Thyroid gland (tissue), 4 donors: ENCODE measurements at places on chromosomes 5 and 9. TPM values are rescaled to one million over a fixed set of nuclear protein-coding genes. Genes with fewer than 3 reads are reported as not detected.

Gene TNIP1
- 99.0 TPM for total RNA-seq

Gene ANXA2R
- 4.8 TPM for total RNA-seq

Gene PLAC8L1
- not detected for total RNA-seq

Gene ZNF483
- 82.4 TPM for total RNA-seq

DNA sequence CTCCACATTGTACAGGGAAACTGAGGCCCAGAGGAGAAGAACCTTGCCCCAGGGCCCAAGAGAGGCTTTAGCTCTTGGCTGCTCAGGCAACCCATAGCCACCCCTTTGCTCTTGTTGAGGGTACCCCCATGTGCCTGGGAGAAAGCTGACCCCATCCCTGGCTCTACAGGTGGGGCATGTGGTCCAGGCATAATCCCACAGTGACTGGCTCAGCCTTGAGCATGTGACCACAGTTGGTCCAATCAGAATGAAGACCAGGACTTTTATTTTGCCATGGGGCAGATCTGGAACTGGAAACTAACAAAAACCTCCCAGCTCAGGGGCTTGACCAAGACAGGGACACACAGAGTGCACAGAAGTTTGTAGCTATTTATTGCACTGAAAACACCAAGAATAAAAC is 29.3 kb downstream of the SLC6A7 start:
- no peak overlapping the region for H3K4me3 ChIP-seq
- H3K36me3 ChIP-seq, result no peaks in the 10 kb centered on the region
- H3K27ac ChIP-seq, result no peak overlapping the region
- DNase-seq, result no peak

DNA sequence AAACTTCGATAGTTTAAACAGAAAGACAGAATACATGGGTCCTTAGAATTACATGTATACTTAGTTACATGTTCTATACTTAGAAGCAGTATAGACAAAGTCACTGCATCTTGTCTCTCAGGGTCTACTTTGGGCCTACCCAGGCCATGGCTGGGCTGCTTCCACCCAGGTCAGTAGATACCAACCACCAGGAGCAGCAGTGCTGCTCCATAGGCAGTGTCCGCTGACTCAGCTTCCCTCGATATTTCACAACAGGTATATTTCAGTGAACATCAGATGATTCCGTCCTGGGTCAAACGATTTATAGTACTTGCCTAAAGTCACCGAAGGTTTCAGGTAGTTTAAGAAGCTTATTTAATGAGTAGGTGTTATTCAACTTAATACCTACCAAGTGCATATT is 18.0 kb downstream of the IARS1 start:
- no peak for DNase-seq
- H3K36me3 ChIP-seq, result peaks cover 84% of the 10 kb centered on the region
- no peaks in the 10 kb centered on the region for H3K4me1 ChIP-seq
- H3K27me3 ChIP-seq, result no peaks in the 10 kb centered on the region
- no peak overlapping the region for H3K4me3 ChIP-seq

- H3K27me3 ChIP-seq, result no peaks in the 10 kb centered on the region
- H3K36me3 ChIP-seq, result no peaks in the 10 kb centered on the region
Observed at GRCh38 chr5:98482321-98483300, 290.9 kb upstream of the RGMB start.

DNA sequence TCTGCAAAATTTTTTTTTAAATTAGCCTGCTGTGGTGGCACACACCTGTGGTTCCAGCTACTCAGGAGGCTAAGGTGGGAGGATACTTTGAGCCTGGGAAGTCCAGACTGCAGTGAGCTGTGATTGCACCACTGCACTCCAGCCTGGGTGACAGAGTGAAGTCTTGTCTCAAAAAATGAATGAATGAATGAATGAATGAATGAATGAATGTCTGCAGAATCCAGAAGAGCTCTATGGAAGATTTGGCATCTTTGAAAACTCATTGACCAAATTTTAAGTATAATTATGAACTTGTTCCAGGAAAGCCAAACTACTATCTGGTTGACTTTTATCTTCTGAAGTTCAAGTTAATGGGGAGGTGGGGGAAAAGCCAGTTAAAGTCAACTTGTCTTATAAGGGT is 94.2 kb upstream of the ERBIN start:
- no peak overlapping the region for H3K27ac ChIP-seq
- no peaks in the 10 kb centered on the region for H3K27me3 ChIP-seq
- H3K4me3 ChIP-seq, result no peak overlapping the region
- H3K4me1 ChIP-seq, result no peaks in the 10 kb centered on the region
- no peaks in the 10 kb centered on the region for H3K36me3 ChIP-seq

GRCh38 chr5:89342106-89342876 is 459.3 kb upstream of the MEF2C start:
- H3K36me3 ChIP-seq, result no peaks in the 10 kb centered on the region
- H3K4me3 ChIP-seq, result no peak overlapping the region
- H3K4me1 ChIP-seq, result no peaks in the 10 kb centered on the region
- no peaks in the 10 kb centered on the region for H3K27me3 ChIP-seq
- H3K27ac ChIP-seq, result no peak overlapping the region

DNA sequence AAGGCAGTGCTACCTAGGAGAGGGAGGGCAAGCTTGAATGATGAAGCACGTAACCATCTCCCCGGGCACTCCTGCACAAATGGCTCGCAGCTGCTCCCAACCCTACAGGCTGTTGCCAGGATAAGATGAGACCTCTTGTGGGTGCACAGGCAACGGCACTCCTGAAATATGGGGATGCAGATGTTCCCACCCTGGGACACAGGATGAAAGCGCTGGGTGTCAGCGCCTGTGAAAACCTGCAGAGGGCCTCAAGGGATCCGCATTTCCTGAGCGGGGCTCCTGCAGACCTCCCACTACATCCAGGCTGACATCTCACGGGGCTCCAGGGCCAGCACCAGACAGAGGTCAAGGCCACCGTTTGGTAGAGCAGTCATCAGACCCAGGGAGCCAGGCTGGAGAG is 60.7 kb downstream of the SMIM23 start:
- DNase-seq, result no peak
- peaks cover 5% of the 10 kb centered on the region for H3K4me1 ChIP-seq
- no peaks in the 10 kb centered on the region for H3K36me3 ChIP-seq
- no peaks in the 10 kb centered on the region for H3K27me3 ChIP-seq

DNA sequence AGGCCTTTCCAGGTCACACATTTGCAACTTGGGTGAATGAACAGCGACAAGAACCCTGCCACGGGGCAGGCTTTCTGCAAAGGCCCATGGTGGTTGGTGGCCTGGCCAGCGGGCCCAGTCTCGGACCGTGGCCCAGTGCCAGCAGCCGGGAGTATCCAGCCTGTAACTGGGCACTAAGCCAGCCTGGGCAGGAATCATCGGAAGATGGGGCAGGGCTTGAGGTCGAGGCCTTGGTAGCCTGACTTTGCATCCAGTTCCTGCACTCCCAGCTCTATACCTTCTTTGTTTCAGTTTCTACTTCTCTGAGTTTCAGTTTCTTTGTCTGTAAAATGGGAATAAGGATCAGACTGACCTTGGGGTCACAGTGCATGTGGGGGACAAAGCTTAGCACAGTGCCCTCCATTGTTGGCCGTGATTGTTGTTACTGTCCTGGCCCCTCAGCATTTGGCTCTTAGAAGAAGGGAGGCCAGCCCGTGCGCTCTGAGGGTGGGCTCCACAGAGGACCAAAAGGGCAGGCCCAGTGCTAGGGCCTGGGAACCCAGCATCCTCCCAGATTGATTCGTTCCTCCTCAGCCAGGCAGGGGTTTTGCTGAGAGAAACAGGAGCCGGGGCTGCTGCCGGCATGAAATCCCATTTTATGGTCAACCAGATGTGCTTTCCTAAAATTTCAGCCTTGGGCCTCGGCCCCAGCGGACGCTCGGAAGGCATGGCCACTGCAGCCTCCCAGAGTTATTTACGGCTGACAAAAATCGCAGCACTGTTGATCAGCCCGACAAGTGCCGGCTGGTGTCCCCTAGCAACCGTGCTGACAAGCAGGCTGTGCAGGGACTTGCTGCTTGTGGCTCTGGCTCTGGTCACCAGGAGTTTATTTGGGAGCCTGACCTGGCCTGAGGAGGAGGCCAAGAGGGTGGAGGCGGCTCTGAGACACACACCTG is 43.6 kb downstream of the JADE2 start:
- no peaks in the 10 kb centered on the region for H3K27me3 ChIP-seq
- H3K27ac ChIP-seq, result peak overlapping the region; percentile 53
- H3K4me3 ChIP-seq, result no peak overlapping the region
- peaks cover 67% of the 10 kb centered on the region for H3K36me3 ChIP-seq
- peaks cover 19% of the 10 kb centered on the region for H3K4me1 ChIP-seq
- DNase-seq, result peak; percentile 97

GRCh38 chr9:36781533-36781932 is 208.8 kb downstream of the MELK start:
- H3K4me3 ChIP-seq, result no peak overlapping the region
- H3K4me1 ChIP-seq, result no peaks in the 10 kb centered on the region
- H3K36me3 ChIP-seq, result no peaks in the 10 kb centered on the region
